ENCODE measurements at places on chromosomes 2 and 18.

DNA sequence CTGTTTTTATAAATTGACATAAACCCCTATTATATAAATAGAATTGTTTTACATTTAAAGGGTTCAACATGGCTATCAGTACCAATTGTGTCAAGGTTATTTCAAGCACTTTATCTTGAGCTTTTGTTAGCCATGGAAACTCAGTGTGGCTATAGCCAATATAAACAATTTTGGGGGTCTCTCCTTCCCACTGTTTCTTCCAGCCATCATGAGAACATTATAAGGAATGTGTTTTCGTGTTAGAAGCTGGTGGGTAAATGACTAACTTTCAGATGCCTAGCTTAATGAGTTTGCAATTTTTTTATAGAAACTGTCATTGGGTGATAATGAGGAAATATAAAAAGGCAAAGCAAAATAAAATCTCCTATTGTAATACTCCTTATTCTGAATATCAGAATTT is 153.5 kb upstream of the FOSL2 start:
- no peaks in the 10 kb centered on the region for H3K4me1 ChIP-seq
- H3K4me3 ChIP-seq: no peak overlapping the region
- H3K27ac ChIP-seq: no peak overlapping the region
- no peak for DNase-seq

DNA sequence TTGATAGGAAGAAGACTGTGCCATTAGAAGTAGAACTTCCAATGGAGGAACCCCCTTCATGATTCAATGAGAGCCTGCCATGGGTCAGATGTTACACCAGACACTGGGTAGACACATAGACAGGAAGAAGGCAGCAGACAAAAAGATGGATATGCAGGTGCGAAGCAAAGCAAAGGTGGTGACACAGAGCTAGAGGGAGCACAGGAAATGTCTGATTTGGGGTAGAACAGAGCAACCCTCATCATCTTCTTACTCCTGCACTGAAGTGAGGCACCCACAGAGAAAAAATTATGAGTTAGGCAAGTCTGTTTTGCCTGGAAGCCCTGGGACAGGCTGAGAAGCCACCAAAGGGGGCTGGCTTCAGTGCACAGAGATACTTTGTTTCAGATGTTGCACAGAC is 240.2 kb downstream of the ANAPC1 start:
- no peak for DNase-seq
- H3K27me3 ChIP-seq: no peaks in the 10 kb centered on the region
- no peak overlapping the region for H3K27ac ChIP-seq
- no peaks in the 10 kb centered on the region for H3K36me3 ChIP-seq
- H3K4me1 ChIP-seq: no peaks in the 10 kb centered on the region

DNA sequence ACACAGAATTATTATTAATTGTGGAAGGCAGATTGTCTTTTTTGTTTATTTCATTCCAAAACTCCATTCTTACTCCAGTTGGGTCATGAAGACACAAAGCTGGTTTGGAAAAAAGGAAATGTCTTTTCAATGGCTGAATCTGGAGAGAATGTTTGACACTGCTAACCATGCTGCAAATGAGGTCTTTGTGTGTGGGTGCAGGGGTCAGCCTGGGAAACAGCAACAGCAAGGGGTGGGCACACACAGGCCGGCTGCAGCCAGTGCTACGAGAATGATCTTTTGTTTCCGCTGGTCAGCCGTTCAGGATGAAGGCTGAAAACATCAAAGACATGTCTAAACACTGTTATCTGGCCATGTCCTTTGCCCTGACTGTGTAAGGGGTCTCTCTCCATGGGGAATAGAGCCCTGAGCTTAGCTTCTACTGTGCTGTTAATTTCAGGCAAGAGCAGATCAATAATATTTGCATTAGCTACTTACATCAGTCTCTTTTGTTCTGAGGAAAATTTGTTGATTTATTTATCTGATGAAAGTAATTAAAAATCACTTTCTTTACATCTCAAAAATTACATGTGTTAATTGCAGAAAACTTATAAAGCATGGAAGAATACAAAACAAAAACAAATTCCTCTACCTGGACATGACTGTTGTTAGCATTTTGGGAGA is 33.3 kb upstream of the E2F6 start:
- H3K4me3 ChIP-seq: no peak overlapping the region
- H3K27me3 ChIP-seq: no peaks in the 10 kb centered on the region
- DNase-seq: no peak

GRCh38 chr18:78849046-78849445 is 130.6 kb upstream of the SALL3 start:
- no peaks in the 10 kb centered on the region for H3K4me1 ChIP-seq
- no peak for DNase-seq
- no peak overlapping the region for H3K4me3 ChIP-seq
- no peak overlapping the region for H3K27ac ChIP-seq
- H3K36me3 ChIP-seq: no peaks in the 10 kb centered on the region
- no peaks in the 10 kb centered on the region for H3K27me3 ChIP-seq

All from Peyer's patch (tissue), 4 donors.